ENCODE measurements at places on chromosomes 2 and 18.

DNA sequence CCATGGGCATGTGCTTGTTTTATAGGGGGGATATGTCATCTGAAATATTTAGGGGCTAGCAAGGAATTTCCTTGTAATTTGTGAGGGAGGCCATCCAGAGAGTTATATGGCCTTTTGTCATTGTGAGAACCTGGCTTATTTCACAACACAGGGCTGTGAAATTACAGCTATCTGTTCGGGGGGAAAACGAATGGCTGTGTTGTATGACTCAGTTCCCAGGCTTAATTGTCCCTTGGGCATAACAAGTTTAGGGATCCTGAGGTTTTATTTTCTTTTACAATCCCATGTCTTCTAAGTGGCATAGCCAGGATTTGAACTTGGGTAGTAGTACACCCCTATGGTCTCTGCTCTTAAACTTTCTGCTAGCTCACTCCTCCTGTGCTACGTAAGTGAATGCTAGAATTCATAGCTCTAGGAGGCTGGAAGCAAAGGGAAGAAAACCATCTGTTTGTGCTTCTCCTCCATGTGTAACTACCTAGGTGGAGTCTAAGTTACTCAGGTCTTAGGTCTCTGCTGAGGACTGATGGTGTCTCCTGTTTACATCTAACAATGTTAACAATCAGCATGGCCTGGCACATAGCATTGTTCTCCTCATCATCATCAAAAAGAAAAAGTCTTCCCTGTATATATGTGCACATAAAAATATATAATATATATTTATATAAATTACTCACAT, 53.8 kb downstream of the SKA1 start:
- no peak for DNase-seq

DNA sequence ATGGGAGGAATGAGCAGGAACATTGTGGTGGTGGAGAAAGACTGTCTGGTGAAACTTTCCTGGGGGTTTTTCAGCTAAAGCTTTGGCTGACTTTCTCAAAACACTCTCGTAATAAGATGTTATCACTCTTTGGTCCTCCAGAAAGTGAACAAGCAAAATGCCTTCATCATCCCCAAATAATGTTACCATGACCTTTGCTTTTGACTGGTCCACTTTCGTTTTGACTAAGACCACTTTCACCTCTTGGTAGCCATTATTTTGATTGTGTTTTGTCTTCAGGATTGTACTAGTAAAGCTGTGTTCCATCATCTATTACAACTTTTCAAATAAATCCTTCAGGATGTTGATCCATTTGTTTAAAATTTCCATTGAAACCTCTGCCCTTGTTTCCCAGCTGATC, 103.2 kb downstream of the AKAIN1 start:
- no peak for DNase-seq

DNA sequence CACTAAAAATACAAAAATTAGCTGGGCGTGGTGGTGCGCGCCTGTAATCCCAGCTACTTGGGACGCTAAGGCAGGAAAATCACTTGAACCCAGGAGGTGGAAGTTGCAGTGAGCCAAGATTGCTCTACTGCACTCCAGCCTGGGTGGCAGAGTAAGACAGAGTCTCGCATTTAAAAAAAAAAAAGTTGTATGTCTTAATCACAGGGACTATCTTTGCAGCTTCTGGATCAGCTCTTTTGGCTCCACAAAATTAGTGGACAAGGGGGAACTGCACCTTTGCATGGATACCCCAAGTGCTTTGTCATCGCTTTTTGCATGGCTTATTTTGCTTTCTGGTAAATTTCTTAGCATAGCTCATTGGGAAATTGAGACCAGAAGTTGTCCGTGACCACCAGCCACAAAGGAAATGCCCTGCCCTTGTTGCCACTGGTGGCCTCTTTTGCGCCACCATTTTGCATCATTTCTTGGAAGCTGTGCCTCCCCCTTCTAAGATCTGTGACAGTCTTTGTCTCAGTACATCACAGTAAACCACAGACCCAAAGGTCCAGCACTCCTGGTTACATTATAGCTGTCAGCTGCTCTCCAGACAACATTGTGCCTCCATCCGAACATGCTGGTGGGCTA, 43.9 kb upstream of the PCBP1 start:
- DNase-seq, result no peak

DNA sequence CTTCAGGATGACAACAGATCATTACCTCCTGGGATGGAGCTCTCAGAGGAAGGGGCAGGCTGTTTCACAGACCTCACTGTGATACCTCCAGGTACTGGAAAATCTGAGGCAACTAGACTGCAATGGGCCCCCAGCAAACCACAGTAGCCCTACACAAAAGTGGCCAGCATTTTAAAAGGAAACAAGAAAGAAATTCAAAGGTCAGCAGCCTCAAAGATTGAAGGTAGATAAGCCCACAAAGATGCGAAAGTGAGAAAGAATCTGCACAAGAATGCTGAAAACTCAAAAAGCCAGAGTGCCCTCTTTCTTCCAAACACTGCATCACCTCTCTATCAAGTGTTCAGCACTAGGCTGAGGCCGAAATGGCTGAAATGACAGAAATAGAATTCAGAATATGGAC, 499.5 kb upstream of the CHAC2 start:
- no peak for DNase-seq

DNA sequence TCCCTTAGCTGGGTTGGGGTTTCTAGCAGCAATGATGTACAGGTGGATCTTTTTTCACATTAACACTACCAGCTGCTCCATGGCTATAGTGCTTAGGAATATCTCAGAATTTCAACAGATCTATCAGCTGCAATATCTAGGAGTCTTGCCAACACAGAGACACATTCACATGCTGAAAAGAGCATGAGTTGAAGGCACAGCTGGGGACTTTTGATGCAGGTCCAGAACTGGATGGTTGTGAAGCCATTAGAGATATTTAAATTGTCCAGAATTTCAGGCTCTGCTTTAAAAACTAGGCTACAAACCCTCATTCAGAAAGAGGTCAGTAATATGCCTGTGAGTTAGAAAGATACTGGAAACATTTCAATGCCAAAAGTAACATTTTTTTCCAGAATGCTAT, 122.2 kb upstream of the CCDC195 start:
- DNase-seq, result peak; percentile 82

GRCh38 chr18:63224630-63225029, 94.9 kb downstream of the BCL2 start:
- DNase-seq, result no peak

- peak; percentile 7 for DNase-seq
Measured at GRCh38 chr2:219919506-219919905, 292.1 kb downstream of the SLC4A3 start.

DNA sequence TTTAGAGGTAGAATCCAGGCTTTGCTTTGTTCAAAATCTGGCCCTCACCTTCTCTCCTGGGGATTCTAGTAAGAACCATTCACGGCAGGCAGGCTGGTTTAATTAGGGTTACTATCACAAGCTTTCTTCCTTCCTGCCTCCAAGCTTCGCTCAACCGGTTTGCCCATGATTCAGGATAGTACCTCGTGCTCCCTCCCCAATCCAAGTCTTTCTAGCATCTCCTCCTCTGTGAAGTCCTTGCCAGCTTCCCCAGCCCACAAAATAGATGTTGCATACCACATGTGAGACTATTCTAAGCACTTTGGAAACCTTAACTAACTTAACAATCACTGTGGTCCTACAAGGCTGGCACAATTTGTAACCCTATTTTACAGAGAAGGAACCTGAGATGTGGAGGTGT, 135.1 kb downstream of the SOCS6 start:
- no peak for DNase-seq

- no peak for DNase-seq
Measured at GRCh38 chr2:71492112-71492511, 38.8 kb downstream of the DYSF start.

DNA sequence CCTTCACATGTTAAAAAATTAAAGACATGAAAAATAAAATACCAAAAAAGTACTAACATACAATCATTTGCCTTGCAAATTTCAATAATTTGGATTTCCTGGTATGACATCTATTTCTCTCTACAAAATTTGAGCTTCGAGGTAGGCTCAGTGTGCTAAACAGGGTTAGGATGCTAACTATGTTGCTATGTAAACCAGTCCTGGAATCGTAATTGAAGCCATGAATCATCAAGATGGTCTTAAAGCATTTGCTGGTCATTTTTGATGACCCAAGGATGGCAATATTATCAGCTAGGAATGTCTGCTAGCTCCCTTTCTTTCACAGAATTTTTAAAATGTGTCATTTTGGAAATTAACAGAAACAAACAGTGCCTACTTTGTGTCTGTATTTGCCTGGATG, 107.9 kb upstream of the TTC39C start:
- DNase-seq, result no peak

GRCh38 chr2:200616193-200616592, 30.4 kb downstream of the AOX1 start:
- no peak for DNase-seq

DNA sequence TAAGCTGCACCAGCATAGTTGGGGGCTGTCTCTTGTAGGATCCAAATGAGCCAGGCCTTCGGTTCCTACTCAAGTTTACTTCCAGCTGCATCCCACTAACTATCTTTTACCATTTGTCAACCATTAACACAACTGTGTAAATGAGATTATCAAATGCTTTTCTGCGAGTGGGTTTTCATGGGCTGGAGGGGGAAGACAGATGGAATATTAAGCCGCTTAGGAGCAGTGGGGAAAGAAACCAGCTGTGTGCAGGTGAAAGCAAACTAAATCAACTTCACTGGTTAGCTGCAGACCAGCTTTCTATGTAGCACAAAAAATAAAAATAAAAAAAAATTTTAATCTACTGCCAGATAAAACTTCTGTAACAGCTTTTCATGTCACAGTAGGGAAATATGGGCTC, 307.3 kb upstream of the FBXO11 start:
- peak; percentile 46 for DNase-seq

DNA sequence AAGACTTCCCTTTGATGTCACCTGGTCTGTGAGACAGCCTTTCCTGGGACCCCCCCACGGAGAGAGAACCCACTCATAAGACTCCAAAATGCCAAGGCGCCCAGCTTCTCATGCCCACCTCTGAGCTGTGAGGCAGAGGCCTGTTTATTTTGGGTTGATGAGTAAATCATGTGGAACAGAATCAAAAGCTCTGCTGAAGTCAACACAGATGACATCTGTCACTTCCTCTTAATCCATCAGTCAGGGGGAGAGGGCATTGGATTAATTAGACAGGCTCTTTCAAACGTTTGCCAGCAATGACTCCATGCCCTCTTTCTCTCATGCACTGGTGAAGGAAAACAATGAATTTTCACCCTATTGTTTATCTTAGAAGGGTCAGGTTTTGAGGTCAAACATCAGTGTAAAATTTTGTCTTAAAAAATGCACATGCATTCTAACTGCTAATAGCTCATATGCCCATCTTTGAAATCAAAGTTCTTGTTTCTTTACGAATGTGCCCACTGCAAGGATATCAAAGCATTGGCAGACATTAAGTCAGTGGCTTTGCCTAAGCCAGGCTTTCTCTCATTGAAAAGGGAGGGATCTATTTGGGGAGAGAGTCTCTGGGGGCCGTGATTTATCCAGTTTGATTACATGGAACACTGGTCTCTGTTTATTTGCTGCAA, 184.1 kb downstream of the ACKR3 start:
- DNase-seq, result no peak

GRCh38 chr2:95361216-95361980, 41.1 kb upstream of the FAHD2A start:
- DNase-seq, result no peak

DNA sequence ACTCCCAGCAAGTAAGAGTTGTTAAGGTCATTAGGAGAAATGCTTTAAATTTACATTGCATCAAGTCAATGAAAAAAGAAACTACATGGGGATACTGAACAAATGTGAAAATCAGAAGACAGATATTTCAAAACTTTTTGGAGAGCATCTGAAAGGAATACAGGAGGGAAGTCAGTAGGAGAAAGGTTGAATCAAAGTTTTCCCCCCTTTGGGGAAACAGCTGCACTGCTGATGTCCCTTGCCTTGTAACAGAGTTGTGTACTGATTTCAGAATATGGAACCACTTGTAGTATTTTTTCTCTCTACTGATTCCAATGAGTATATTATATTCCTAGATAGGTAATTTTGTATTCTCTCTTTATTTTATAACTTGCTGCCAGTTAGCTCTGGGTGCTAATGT, 592.5 kb upstream of the ZEB2 start:
- no peak for DNase-seq

DNA sequence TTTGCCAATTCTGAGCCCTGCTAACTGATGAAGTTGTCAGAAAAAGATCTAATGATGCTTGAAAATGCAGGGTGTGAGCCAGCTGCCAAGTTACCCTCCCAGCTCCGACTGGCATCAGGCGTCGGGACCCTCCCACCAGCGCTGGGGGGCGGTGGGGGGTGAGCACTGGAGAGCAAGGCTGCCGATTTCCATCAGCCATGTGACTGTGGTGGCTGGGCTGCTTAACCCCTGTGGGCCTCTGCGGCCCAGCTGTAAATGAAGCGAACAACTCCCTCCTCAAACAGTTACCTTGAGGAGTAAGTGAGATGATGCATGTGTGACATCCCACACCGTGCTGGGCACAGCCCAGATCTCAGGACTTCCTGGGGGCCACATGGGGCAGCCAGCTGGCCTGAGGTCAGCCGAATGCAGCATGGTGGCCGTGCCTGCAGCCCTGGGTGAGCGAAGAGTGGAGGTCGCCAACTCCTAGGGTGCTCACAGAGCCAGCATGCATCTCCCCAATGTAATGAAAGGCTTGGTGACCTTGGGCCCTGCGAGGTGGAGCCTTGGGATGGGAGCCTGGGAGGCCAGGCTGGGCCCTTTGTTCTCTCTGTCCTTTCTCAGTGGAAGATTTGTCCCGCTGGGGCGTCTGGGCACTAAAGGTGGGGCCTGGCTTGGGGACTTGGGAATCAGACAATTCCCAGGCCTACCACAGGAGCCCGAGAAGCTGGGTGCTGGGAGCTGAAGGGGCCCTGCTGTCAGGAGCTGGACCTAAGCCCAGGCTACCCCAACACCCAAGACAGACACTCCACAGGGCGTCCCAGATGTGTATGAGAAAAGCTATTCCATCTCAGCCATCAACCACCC, 25.1 kb downstream of the CIB4 start:
- no peak for DNase-seq

GRCh38 chr18:35197296-35197695, 43.5 kb upstream of the ZNF397 start:
- DNase-seq, result no peak

DNA sequence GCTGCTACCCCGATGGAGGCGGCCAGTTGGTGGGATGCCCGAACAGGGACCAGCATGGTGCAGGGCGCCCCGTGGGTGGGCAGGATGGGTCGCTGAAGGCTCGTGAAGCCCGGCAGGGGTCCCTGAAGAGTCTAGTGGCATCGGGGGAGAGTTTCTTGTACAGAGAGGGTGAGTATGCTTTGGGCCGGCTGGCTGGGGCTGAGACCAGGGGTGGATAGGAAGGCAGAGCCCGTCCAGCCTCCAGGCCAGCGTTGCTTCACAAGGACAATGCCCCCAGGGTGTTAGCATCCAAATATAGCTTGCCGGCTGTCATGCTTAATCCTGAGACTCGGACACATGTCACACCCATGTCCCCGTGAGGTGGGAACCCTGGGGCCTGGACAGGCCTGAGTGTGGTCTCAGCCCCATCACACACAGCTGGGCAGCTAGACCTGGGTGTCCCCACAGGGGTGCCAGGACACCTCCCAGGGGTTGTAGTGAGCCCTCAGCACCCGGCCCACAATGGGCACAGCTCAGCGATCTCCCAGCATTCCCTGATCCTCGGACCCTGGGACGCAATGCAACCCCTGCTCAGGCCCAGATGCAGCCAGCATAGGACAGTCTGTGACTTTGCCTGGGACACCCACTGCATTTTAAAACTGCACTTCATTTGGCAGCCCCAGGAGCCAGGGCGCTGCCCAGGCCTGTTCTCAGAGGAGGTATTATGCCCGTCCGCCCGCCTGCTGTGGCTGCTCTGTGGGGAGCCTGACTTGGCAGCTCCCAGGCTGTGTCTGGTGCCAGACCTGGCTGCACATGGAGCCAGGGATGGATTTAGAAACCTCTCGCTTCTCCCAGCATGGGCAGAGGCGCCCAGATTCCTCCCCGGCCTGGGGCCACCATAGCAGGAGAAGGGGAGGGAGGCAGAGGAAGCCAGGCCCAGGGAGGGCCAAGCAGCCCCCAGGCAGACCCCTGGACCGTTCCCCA, 36.4 kb downstream of the RAMP1 start:
- DNase-seq, result peak; percentile 83
